Astrocyte of the hippocampus (primary cell): ENCODE measurements at places on chromosomes 16 and 17.
A peak's percentile ranks its signal among the peaks of the same experiment; 100 is the strongest.

- DNase-seq, result no peak
These were observed 67.9 kb downstream of the TNRC6C start for GRCh38 chr17:78026381-78026780.

- no peak for DNase-seq
These were observed 51.3 kb upstream of the ADORA2B start for GRCh38 chr17:15893658-15894024.

GRCh38 chr17:74520790-74521480 is 10.3 kb downstream of the CD300LB start:
- no peak for DNase-seq

DNA sequence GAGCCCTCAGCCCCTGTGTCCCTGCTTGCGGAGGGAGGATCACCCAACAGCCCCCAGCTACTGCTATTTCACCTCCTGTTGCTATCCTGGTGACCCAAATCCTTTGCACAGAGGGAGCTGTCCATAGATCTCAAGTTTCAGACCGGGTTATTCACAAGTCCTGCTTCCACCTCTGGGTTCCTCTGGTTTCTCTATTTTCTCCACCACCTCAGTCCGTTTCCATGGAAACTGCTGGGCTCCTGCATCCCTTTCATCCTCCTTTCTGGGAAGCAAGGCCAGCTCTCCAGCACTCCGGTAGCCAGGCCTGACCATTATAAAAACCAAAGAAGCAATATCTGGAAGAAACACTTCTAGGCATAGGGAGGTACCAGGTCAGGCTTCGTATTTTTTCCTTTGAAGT is 4.8 kb upstream of the CALB2 start:
- DNase-seq, result no peak

DNA sequence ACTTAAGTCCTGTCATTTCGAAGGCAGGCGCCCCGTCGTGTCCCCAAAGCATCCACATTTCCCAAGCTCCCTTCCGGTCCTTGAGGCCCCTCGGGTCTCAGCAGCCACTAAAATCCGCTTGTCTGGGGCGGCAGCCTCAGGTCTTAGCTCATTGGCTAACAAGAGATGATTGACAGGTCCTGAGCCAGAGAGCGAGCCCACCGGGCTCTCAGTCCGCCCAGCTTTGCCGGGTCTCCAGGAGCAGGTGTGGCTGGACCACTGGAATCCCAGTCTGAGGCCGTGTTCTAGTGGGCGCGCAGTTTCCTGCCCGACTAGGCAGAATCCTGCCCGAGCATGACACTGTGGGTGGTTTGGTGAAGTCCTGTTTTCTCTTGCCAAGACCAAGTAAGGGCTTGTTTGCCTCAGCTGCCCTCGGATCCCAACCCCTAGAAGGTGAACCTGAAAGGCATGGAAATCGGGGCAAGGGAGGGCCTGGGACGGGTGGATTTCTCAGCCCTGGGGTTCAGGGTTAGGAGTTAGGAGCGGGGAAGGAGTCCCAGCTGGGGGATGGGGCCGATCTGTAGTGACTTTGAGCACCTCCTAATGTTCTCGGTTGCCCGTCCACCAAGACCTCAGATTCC is 42.8 kb downstream of the MRC2 start:
- DNase-seq, result no peak

DNA sequence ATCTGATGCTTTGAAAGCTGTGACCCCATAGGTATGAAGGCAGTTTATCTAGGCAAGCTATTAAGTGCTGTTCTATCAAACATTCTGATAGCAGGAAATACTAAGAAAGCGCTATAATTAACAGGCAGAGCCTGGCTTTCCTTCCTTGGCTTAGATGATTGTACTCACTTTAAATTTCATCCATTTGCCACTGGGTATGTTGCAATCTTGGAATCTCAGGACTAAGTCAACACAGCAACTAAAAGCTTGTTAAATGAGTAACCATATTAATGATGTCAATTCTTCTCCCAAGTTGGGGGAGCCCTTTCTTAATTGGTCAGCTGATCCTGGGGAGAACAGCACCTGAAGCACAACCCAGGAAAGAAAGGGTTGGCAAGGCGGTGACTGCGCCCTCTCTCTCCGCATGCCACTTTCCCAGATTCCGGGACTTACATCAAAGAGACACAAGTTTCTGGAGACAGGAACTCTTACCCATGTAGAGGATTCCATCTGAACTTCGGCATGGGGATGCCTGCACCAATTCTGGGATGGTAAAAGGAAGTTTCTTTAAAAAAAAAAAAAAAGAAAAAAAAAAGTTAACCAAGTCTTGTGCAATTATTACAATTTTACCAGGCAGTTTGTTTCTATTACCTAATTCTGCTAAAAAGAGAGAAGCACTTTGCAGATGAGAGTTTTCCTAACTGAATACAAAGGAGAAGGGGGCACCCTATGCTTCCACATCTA is 54.4 kb upstream of the ICAM2 start:
- DNase-seq, result peak; percentile 36

- no peak for DNase-seq
These were observed 6.5 kb upstream of the OR2C1 start for GRCh38 chr16:3349175-3349574.

- peak; percentile 32 for DNase-seq
These were observed 752 bp downstream of the TBC1D24 start for GRCh38 chr16:2475413-2476344.

DNA sequence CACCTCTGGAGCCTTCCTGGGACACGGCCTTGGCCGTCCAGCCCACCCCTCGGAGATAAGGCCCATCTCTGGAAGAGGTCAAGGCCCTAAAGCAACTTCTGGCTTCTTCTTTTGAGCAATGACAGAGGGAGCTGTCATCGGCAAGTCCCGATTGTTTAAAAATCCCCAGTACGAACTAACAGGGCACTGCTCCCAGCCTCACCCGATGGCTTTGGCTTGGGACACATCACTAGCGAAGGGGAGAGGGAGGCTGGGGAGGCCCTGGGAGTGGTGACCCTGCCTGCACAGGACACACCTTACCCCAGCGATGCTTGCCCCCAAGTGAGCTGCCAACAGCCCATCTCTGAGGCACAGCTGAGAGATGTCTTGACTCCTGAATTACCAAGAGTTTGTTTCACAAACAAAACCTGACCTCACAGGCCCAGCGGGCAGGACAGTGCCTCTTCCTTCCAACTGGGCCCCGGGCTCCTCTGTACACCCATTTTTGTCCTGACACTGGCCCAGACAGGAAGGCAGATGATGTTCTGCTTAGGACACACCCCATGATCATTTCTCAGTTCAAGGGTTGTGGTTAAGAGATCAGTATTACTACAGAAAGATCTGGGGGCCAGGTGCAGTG is 4.8 kb downstream of the SYNGR2 start:
- DNase-seq, result no peak

GRCh38 chr17:58488428-58488890 is 251 bp upstream of the HSF5 start:
- no peak for DNase-seq

- DNase-seq, result no peak
These were observed 17.3 kb downstream of the FAM83G start for GRCh38 chr17:18987230-18987610.

DNA sequence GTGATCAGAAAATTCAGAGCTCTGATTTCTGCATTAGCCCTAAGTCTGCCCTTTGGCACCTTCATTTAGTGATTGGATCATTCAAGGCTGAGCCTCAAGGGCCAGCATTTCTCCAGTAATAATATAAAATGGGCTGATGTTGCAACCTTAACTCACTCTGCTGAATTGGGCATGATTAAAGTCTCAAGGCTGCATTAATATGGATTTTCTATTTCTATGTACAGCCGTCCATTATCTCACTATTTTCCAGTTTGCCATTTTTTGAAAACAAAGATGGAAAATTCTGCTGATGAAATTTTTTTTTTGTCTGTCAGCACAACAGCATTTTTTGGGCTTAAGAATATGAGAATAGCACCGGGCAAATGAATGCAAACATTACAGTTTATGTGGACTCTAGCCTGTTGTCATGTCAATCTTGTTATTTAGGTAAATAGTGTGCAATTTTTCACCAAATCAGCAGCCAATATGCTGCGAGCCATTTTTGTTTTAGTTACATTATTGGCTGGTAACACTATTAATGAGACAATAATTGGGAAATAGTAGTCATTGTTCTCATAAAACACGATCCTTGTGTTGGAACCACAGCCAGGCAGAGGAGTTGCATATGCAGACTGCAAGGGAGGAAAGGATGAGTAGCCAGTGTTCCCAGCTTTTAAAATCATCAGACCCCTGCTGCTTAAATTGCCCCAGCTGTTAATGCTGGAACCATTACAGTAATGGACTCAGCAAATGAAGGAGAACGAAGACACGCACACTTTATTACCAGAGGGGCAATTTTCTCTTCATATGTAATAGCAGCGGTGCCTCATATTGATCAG is 10.5 kb downstream of the FTO start:
- DNase-seq, result no peak

DNA sequence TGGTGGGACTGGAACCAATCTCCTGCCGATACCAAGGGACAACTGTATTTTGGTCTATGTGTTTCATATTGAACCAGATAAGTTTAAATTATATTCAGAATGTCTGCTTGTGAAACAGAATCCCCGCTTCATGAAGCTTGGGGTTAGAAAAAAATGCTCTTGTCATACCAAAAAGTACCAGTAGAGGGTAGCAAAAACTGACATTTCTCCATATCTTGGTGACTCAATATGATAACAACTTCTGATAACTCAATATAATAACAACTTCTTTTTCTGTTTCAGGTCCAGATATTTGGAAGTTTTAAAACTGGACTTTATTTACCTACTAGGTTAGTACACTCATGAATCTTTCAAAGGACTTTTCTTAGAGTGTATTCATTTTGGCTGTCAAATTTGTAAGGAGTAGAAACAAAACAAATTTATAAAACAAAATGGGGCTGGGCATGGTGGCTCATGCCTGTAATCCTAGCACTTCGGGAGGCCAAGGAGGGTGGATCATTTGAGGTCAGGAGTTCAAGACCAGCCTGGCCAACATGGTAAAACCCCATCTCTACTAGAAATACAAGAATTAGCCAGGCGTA is 52.3 kb upstream of the ADCY7 start:
- peak; percentile 73 for DNase-seq

GRCh38 chr16:83100679-83101078 is 473.9 kb downstream of the CDH13 start:
- DNase-seq, result no peak

DNA sequence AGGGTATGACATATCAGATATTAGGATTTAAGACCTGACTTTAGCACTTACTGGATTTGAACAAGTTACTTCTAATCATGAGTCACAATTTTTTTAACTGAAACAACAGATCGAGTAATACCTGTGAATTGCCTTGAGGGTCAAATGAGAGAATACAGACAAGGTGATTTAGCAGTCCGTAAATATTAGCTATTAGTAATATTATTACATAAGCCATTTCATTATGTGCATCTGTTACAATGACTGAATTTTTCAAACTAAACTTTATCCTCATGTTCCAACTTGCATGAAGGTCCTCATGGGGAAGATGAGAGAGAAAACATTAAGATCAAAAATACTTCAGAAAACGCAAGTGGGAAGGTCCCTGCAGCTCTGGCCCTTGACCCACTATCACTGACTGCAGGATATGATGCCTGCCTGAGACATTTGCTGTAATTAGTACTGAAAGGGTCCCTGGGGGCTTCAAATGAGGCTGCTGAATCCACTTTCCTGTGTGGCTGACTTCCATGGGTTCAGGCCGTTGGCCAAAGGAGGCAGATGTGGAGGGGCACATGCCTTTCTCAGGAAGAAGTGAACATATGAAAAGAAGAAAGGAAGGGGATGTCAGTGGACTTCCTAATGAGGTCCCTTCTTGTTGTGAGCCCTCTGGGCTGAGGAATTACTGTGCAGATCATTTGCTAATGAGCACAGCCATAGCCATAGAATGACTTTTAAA is 441.7 kb downstream of the CDH11 start:
- DNase-seq, result no peak

- DNase-seq, result no peak
These were observed 227.8 kb downstream of the ABCC12 start for GRCh38 chr16:47928008-47928407.

GRCh38 chr16:82629441-82630027 is 2.8 kb downstream of the CDH13 start:
- peak; percentile 85 for DNase-seq

DNA sequence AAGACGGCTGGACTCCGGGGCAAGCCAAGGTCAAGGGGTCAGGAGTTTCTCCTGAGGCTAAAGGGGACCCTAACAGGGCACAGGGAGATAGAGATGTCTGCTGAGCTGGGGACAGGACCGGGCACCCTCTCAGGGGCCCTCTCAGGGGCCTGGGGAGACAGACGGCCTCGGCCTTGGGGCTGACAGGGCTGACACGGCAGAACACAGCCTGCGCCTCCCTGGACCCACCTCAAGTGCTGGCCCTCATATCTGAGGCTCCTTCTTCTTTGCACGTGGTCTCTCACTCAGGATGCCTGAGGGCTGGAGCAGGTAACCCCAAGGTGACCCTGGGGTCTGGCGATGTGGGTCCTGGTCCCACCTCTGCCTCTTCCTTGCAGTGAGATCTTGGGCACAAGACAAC is 186.9 kb upstream of the TNRC6C start:
- no peak for DNase-seq

- DNase-seq, result peak; percentile 77
These were observed 24.8 kb downstream of the RAD51D start for GRCh38 chr17:35094902-35095301.

- DNase-seq, result peak; percentile 42
These were observed 166.2 kb upstream of the RPL38 start for GRCh38 chr17:74037320-74037719.

GRCh38 chr16:88782454-88783390 is 2.3 kb downstream of the PIEZO1 start:
- DNase-seq, result peak; percentile 79

DNA sequence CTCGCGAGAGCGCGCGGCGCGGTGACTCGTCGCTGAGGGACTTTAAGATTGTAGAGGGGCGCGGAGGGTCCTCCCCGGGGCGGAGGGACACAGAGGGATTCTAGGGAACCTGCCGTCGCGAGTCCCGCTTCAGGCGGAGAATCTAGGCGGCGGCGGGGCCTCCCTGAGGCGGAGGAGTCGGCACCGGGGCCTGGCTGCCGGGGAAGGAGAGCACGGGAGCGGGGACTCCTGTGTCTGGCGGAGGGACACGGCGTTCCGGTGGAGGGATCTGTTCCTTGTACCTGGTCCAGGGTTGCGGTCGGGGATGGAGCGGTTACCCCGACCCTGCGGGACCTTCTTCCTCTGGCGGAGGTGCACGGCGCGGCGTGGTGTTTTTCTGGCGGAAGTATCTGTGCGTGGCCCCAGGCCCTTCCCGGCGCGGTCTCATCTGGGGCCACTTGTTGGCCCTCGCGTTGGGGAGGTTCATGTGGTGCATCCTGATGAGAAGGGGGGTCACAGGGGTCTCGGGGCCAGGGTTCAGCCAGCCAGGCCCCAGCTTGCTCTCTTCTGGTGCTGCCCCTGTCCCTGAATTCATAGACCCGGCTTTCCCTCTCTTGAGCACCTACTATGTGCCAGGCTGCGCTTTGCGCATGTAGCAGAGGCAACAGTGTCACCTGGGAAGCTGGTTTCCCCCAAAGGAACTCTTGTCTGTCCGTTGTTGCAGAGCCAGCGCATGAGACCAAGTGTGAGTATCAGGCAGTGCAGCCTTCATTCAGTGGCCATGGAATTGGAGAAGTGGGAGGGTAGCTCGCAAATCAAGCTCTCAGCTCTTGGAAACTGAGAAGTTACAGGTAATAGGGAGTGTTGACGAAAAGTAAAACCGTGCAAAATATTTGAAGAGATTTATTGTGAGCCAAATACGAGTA is 563 bp upstream of the ZKSCAN2 start:
- peak; percentile 91 for DNase-seq
